ENCODE measurements at places on chromosomes 6 and 20. TPM values are rescaled to one million over a fixed set of nuclear protein-coding genes. Genes with fewer than 3 reads are reported as not detected.

The COL10A1 gene
- total RNA-seq: 2.8 TPM

The IMPG1 gene
- total RNA-seq: not detected

The FAM83B gene
- 0.20 TPM for total RNA-seq

GRCh38 chr6:134145786-134146185 is 93.4 kb upstream of the SLC2A12 start:
- DNase-seq: no peak

DNA sequence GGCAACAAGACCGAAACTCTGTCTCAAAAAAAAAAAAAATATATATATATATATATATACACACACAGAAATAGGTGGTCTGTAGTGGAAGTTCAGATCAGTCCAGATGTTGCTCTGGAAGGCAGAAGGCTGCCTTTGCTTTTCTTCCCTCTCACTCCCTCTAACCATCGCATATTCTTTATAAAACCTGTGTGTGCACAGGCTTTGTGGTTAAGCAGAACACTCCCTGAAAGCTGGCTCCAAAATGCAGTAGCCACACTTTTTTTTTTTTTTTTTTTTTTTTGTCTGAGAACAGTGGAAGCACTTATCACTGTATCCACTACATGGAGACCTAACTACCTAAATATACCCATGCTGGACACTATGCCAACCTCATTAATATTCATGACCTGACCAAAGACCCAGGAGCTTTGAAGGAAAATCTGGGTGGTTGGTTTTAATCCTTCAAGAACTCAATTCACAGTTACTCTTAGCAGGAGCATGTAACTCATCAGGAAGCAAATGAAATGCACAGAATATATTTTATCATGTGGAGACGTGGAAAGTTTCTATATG is 20.0 kb upstream of the GFOD1 start:
- DNase-seq: no peak

GRCh38 chr6:37546141-37546871 is 46.6 kb upstream of the CCDC167 start:
- DNase-seq: no peak

- DNase-seq: no peak
Observed at GRCh38 chr6:7088076-7088742, 19.6 kb upstream of the RREB1 start.

Measured in upper lobe of right lung (tissue), 1 donor.